ENCODE measurements at places on chromosomes 3 and 15.

GRCh38 chr3:170002879-170003278, 34.9 kb upstream of the GPR160 start:
- DNase-seq = no peak

- DNase-seq = no peak
Measured at GRCh38 chr15:89818287-89818686, 3.6 kb upstream of the ANPEP start.

DNA sequence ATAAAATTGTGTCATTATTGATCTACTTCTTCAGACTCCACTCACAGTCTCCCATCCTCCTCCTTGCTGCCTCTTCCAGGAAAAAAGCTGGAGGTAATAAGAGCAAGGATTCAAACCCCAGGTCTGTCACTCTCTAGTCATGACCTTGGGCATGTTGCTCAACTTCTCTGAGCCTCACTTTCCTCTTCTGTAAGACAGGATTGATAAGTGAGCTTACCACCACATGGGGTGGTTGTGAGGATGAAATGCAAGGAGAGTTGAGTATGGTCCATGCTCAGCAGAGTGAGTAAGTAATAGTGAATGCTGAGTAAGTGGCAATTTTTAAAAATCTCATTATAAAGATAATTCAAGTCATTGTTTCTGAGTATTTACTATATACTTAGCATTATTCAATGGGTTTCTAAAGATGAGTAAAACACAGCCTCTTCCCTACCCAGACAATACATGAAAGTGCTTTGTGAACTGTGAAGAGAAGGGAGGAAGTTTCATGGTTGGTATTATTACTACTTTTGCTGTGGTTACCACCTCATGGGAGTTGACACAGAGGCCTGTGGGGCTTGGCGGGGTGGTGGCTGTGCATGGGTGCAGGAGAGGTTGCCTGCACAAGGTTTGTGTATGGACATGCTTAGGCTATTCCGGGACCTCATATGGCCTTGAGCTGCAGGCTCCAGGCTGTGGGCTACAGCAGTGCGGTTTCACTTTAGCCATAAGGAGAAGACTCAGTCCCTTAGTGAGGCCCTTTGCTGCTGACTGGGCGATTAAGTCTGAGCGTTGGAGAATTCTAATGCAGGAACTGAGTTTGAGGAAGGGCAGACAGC, 30.0 kb downstream of the SLC6A11 start:
- no peak for DNase-seq

DNA sequence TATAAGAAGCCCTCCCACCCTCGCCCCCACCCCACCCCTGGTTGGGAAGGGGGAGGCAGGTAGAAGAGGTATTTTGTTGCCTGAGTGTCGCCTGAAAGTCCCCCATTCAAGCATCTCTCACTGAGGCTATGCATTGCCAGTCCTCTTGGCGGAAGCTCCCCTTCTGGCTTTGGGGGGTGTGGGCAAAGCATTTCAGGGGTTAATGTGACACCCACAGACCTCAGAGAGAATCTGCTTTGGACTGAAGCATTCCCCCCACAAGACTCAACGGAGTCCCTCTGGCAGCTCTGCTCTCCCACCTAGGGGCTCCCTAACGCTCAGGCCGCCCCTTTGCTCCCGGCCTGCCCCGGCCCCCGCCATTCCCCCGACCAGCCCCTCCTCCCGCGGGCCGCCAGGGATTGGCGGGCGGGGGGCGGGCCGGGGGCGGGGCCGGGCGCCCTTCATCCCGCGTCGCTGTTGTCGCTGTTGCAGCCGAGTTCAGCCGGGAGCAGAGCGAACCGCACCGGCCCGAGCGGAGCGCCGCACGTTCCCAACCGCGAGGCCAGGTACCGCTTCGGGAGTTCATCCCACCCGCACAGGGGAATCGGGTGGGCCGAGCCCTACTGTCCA, at the start of gene SLC38A3:
SLC38A3 (plus strand) TSS at position 468 of the 609 bp plus-strand sequence. CDS start 8,929 bp downstream, outside the sequence.
- peak; percentile 22 for DNase-seq

GRCh38 chr3:131353986-131354385, 27.6 kb upstream of the NUDT16 start:
- DNase-seq = peak; percentile 18

DNA sequence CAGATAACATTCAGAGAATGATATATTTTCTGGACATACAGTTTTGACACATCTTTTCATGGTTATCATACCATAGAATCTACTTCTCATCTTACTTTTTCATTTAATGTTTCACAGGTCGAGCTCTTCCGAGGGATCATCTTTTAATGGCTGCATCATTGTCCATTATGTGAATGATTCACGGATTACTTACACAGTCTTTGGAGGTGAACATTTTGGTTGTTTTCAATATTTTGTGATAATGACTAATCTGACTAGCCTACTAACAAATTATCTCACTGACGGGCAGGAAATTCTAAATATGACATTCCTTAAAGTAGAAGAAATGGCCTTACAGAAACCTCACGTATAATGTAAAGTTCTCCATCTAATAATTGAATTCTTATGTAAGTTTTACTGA, 209.1 kb upstream of the STRIT1 start:
- DNase-seq = no peak

- DNase-seq = no peak
Measured at GRCh38 chr3:121399820-121400219, 146.0 kb downstream of the POLQ start.

DNA sequence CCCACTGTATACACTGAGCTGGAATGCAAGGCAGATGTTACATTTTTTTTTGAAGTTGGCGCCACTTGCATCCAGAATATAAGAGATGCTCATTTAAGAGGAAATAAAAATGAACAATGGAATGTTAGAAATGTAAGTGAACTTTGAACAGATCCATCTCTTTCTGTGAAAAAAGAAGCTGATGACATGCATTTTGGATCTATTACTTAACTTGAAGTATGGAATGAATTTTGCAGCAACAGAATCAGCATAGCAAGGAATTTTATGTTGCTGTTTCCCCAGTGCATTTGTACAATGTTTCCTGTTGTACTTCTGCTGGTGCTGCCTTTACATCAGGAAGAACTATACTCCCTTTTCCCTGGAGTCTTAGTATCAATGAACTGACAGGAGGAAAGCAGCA, 178.2 kb downstream of the LSAMP start:
- no peak for DNase-seq

DNA sequence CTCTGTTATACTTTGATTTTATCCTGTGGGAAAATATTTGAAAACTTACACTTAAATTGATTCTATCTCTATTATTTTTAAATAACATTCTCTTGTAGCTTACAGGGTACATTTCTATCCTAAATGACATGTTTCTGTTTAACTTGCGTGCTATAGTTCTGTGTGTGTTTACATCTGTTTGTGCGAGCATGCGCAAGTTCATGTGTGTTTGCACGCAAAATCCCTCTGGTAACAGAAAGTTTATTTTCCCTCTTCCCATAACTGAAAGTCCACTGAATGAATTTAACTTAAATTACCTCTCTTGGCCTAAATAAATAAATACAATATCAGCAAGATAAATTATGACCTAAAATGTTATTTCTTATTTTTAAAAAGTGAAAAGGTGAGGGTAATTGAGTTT, 117.3 kb upstream of the NEO1 start:
- DNase-seq = no peak

DNA sequence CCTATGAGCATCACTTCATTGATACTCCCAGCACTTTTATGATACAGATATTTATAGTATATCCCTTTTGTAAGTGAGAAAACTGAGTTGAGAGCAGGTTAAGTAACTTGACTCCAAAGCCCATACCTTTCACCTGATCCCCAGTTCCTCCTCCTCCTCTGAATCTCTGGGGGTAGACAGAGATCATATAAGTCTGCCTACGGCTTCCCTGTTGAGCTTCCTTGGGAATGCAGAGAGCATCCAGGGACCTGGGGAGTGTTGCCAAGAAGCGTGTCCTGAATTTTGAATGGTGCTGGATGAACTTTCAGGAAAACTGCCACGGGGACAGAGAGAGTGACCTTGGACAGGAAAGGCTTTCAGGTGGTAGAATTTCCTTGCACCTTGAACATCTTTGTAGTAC, 268.5 kb downstream of the LRTM1 start:
- DNase-seq = no peak

GRCh38 chr3:56257826-56258225, 210.4 kb downstream of the ERC2 start:
- DNase-seq = no peak

GRCh38 chr3:111923806-111924205, 55.0 kb upstream of the ABHD10 start:
- no peak for DNase-seq

DNA sequence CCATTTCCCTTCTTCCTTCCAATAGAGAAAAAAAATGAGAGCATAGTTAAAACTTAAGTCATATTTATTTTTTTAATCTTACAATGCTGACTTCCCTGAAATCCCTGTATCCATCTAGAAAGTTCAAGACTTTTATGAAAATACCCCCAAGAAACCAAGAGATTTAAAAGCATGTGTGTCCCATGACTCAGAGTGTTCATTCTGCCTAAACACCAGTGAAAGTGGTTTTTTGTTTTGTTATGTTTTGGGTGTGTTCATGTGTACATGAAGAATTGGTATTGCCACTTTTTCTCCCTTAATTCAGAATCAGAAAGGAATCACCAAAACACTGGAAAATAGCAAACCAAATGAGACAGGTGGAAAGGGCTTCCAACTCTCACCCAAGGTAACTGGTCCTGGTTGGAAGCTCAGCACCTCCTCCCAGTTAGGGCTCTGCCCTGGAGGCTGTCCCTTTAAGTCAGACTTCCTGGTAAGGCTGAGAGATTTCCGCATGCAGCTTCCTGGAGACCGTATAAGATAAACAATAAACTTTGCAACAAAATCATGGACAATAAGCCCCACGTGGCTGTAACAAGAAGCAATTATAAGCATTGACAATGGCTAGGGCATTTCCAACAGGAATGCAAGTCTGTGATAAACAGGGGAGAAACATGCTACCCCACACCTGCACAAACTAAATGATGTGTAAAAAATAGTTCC, 121.9 kb upstream of the ARHGEF3 start:
- no peak for DNase-seq

DNA sequence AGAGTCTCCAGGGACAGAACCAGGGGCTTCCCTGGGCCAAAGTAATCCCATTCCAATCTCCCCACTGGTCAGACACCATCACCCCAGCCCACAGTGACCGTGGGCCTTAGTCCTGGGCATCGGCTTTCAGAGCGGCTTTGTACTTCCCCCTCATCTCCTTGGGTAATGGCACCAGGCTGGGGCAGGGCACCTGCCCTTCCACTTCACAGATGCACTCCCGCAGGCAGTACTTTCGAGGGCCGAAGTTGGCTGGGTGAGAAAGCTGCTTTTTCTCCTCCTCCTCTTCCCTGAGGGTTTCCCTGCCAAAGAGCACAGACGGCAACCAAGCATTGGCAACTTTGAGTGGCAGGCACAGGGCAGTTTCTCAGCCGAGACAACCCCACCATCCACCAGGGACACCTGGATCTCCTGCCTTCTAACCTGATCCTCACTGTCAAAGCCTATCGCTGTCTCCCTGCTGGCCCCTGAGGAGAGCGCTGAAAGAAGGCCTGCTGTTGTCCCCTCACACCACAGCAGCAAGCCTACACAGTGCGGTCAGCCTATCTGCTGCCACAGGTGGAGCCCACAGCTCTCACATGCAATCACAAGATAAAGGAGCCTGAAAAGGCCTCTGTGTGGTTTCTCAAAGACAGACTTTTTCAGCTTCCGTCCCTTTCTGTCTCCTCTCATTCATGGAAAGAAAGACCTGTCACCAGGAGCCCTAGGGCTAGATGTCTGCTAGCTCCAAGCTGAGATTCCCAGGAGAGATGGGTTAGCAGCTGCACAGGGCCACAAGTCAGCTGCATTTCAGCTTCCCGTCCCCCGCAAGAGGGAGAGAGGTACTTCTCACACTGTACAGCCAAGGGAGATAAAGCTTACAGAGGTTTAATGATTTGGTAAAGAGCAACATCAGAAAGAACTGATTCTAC, 12.5 kb downstream of the MRPS25 start:
- no peak for DNase-seq

DNA sequence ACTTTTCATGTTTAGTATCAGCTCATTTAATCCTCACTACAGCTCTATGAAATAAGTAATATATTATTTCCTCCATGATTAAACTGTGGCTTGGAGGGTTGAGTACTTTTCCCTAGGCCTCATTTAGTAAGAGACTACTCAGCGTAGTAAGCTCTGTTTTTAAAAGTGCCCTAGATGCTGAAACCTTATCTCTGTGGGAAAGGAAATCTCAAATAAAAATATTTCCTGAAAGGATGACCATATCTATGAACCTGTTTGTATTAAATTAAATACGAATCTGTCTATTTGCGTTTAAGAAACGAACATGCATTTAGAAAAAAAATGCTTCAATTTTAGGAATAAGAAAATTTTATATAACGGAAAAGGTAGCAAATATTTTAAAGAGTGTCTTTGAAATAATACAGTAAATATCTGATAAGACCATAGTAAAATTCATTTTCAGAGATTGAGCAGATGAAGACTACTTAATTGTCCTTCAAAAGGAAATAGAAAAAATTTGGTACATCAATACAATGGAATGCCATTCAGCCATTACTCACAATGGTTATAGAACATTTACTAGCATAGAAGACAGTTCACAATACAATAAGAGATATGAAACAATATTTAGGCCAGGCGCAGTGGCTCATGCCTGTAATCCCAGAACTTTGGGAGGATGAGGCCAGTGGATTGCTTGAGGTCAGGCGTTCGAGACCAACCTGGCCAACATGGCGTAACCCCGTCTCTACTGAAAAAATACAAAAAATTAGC, 56.2 kb downstream of the ATG7 start:
- DNase-seq = no peak

- no peak for DNase-seq
Measured at GRCh38 chr15:58297639-58298038, 134.2 kb upstream of the LIPC start.

- DNase-seq = no peak
Measured at GRCh38 chr3:8777978-8778267, 8.5 kb upstream of the OXTR start.

DNA sequence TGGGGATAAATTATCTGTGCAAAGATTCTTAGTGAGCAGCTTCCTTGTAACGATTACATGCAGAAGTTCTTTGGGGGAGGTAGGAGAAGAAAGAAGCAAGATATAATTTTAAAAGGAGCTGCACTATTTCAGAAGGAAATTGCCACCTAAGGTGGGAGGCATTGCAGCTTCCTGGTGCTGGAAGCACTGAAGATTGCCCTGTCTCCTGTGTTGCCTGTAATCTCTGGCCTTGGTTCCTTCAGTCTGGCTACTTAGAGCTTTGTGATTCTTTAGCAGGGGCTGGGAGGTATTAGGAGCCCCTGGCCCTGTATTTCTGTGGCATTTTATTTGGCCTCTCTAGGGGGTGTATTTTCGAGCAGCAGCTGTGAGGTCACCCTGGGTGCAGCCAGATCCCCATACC, 35.5 kb downstream of the CACNA2D3 start:
- DNase-seq = no peak

Measured in NCI-H1436 (cell line).